ENCODE measurements at places on chromosomes 2 and 18. TPM values are rescaled to one million over a fixed set of nuclear protein-coding genes. Genes with fewer than 3 reads are reported as not detected.

DNA sequence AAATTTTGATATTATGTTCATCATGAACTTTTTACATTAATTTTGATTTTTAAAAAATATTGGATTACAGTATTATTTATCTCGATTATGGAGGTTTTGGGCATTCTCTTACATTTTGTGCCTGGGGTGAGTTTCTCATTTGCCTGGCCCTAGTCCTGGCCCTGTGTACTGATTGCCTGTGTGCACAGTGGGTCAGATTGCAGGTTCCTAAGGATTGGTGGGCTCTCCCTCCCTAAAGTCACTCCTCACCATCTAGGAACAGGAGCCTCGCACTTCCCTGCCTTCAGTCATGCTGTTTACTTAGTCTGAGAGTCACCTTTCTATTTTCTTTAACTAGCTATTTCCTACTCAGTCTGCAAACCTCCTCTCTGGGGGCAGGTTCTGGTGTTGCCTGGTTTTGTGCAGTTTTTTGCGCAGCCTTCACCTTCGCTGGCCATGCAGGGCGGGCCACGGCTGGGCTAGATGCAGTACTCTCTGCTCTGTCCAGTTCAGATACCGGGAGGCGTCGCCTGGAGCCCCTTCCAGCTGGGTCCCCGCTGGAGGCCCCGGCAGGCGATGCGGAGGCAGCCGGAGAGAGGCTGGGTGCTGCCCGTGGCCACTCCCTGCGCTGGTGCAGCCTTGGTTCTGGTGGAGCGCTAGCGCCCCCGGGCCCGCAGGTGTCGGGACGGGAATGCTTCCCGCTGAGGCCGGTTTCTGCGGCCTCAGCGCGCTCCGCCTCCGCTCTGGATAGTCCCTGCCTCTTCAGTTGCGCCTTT is 23.3 kb upstream of the MC5R start:
- DNase-seq = peak; percentile 73

The EVX2 gene
- total RNA-seq = not detected

DNA sequence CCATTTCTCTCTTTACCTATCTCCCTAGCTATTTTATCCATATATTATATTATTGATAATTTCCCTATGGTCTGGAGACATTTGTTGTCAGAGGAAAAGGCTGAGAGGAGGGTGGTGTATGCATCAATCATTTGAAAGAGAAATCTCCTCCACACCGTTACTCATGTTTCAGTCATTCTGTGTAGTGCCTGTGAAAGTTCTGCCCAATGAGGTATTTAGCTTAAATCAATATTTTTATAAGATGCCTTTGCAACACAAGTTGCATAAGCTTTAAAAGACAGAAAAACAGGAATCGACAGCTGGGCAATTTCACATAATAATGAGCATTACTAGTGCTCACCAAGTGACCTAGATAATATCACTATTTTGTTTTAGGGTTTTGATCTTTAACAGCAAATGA is 363.7 kb upstream of the FSIP2 start:
- DNase-seq = no peak

The GDF7 gene
- total RNA-seq = 0.26 TPM

- peak; percentile 29 for DNase-seq
Measured at GRCh38 chr2:209872675-209873074, 101.0 kb downstream of the UNC80 start.

DNA sequence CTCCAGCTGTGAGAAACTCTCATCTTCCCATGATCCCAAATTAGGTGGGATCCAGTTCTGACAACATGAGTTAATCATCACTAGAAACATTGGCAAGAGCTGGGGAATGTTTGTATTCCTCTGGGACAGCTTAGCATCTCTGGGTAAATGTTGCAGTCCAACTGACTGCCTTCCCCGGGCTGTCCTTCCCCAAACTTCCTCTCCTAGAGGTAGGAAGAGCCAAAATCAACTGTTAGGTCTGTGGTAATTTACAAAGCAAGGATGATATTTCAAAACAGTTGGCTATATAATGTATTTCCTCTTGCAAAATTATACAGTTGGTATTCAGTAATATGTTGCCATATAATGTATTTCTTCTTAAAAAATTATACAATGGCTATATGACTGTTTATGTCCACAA is 148.5 kb downstream of the MGAT5 start:
- peak; percentile 71 for DNase-seq

The TMEM247 gene
- total RNA-seq = not detected

GRCh38 chr2:210128961-210129360 is 42.2 kb downstream of the KANSL1L start:
- DNase-seq = no peak

DNA sequence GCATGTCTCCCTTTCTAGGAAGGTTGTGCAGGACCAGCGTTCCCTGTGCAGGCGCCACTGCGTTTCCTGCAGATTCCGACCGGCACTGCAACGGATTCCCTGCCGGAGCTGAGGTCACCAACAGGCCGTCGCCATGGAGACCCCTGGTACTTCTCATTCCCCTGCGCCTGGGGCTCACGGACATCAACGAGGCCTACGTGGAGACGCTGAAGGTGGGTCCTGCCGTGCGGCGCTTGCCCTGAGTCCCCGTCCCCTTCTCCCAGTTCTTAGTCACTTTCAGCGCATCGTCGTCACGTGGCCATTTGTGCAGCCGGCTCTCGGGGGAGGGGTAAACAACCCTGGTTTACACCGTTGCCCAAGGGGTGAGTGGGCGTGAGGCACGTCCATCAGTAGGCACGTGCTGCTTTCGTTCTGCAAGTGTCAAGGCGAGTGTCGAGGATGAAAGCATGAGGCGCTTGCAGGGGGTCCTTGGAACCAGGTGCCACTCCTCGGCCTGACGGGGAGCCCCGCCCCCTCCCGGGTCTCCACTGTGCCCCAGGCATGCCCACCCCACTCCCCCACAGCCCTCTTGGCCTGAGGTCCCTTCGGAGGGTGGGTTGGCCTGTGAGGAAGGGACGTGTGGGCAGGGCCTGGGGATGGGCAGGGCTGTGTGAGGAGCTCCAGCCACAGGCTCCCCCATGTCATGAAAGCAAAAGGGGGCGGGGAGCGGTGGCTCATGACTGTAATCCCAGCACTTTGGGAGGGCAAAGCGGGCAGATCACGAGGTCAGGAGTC is 19.8 kb downstream of the DTYMK start:
- no peak for DNase-seq

- DNase-seq = no peak
Measured at GRCh38 chr18:73782405-73782804, 365.2 kb downstream of the FBXO15 start.

DNA sequence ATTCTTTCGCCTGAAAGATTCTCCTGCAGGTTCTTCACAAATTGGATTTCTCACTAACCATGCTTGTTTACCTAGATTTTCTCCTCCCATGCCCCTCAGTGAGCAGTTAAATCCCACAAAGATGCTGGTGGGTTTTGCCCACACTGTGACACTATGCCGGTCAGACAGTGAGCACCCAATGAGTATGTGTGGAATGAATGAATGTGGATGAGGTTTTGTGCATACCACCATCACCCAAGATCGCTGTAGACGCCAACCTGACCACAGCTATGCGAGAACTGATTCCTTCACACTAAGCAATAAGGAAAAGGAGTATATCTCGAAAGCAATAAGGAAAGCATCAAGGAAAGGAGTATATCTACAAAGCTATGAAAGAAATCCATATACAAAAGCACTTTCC is 116.7 kb downstream of the PID1 start:
- DNase-seq = no peak

The CHRND gene
- total RNA-seq = not detected

DNA sequence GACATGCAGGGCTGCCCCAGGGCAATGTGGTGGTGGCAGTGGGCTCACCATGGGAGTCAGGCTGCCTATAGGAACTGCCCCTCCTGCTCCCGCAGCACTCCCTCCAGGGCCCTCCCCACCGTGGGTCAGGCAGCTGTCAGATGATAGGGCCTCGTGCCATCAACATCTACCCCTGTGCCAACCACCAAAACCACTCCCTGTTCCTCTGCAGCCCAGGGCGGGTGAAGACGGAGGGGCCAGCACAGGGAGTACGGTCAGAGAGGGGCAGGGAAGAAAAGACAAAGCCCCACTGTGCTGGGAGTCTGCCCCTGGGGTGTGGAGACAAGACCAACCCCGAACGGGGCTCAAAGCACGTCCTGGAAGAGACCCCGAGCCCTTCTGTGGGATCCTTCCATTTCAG is 97.4 kb downstream of the TNS1 start:
- peak; percentile 86 for DNase-seq

The MYO5B gene
- total RNA-seq = 1.6 TPM

DNA sequence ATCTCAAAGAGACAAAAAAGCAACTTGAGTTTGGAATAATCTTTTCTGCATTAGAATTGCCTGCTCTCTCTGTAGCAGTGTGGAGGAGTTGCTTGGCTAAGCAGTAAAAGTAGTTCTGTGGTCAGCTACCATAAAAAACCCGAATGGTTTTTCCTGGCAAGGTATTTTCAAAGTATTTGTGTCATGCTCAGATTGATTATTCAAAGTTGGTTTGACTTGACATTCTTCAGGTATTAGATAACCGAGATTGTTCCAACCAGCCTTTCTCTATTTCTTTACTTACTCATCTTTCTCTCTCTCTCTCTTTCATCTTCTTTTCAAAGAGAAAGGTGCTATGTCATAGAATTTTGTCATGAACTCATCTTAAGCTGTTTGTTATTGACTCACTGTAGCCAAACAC is 404.9 kb downstream of the CPS1 start:
- no peak for DNase-seq

The SFT2D3 gene
- 5.0 TPM for total RNA-seq

The NEU2 gene
- not detected for total RNA-seq

- no peak for DNase-seq
Measured at GRCh38 chr2:3104261-3104660, 273.4 kb downstream of the EIPR1 start.

DNA sequence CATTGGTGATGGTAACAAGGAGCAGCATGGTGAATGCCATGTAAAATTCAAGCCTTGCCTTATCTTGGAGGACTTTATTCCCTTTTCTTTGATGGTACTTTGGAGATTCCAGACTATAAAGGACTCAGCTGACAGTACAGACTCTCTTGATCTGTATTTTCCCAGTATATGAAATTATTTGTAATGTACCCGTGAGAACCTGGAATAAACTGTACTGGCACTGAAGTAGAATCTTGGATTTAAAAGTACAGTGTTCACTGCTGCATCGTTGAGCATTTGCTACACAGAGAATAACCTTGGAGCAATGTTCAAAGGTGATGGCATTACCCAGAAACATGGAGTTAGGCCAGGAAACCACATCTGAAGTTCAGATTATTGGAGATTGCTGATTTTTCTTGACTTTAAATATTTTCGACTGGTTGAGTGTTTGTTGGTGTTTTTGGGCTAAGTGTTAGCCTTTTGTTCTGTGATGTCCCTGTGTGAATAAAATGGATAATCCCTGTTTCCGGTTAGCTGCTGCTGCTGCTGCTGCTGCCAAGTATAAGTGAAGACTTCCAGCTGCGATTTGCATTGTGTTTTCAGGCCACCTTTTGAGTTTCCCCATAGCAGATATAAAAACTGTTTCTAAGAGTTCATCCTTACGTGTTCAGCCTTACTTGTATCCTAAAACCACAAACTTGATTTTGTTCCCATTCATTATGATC is 122.0 kb downstream of the SPTBN1 start:
- DNase-seq = no peak

- DNase-seq = peak; percentile 6
Measured at GRCh38 chr2:96156011-96156820, 11.0 kb upstream of the DUSP2 start.

Measured in right cardiac atrium (tissue), 5 donors.